Ureter (tissue), 1 donor: ENCODE measurements at places on chromosomes 1 and 21.

DNA sequence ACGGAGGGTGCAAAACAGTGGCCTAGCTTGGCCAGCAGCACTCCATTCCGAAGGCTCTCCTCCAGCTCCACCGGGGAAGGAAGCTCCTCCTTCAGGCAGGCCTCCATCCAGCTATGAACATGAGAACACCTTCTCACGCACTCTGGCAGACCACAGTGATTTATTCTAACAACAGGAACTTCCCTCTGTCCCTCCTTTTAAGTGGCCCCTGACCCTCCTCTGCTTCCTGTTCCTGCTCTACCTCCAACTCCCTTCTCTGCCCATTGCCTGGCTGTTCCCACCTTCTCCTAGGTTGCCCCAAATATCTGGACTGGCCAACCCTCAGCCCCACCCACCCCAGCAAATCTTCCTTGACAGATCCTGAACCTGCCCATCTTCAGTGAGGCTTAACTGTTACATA, 5.9 kb downstream of the IQGAP3 start:
- DNase-seq, result no peak

DNA sequence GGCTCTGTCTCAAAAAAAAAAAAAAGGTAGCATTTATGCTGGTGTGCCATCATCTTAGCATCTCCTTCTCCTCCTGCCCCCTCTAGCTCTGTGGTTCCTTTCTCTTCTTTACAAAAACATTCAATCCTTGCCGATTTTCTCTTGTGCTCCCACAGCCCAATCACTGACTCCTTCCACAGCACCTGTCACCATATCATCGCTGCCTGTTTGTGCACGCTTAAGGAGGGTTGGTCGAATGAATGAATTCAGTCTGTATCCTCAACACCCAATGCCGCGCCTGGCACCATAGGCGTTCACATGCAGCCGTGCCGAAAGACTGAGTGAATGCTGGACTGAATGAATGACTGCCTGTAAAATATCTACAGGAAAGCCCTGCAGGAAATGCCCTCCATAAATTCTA, 7.9 kb downstream of the RNU5D-1 start:
- DNase-seq, result no peak

GRCh38 chr1:191963781-191964455, 194.3 kb upstream of the RGS18 start:
- no peak for DNase-seq

GRCh38 chr1:26540351-26540750, 10.8 kb downstream of the RPS6KA1 start:
- no peak for DNase-seq

GRCh38 chr1:94395748-94396309, 22.4 kb upstream of the ABCD3 start:
- no peak for DNase-seq

DNA sequence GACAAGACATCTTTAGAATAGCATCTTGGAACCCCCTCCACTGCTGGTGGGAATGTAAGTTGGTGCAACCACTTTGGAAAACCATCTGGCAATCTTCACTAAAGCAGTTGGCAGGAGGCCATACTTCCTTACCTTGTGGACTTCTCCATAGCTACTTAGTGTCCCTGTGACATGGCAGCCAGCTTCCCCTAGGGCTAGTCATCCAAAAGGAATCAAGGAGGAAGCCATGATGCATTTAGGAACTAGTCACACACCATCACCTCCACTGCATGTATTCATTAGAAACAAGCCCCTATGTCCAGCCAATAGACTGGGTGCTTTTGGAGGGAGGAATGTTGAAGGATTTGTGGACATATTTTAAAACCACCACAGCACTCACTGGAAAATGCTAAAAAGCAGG, 19.9 kb downstream of the MX2 start:
- no peak for DNase-seq
